ENCODE measurements at places on chromosomes 11 and 22.
A peak's percentile ranks its signal among the peaks of the same experiment; 100 is the strongest.

- peak; percentile 10 for DNase-seq
These were observed 17.5 kb upstream of the TXNRD2 start for GRCh38 chr22:19959043-19959586.

DNA sequence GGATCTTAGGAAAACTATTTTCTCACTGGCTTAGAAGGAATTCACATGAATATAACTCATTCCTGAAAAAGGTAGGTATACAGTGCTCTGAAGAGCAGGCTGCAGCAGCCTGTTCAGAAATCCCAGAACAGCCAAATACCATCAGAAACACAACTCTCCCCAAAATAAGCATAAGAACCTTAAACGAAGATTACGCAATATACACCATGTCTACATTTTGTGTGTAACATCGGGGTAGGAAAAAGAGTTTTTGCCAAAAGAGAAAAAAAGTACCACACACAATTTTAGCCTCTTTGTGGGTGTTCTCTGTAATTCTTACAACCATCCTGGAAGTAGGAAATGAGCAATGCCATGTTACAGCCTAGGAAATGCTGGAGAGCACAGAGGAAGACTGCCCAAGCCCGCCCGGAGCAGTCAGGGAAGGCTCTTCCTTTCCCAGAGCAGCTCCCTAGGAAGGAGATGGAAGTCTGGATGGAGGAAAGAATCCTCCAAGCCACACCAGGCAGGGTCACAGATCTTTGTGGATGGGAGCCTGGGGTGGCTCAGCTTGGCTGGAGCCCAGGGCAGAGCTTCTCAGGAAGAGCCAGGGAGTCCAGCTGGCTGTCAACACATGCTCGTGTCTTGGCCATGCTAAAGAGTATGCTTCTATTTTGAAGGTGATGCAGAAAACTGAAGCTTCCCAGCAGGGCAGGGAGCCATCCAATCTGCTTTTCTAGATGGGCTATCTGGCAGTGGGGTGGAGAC lies 49.7 kb upstream of the ARFGAP3 start:
- no peak for DNase-seq

DNA sequence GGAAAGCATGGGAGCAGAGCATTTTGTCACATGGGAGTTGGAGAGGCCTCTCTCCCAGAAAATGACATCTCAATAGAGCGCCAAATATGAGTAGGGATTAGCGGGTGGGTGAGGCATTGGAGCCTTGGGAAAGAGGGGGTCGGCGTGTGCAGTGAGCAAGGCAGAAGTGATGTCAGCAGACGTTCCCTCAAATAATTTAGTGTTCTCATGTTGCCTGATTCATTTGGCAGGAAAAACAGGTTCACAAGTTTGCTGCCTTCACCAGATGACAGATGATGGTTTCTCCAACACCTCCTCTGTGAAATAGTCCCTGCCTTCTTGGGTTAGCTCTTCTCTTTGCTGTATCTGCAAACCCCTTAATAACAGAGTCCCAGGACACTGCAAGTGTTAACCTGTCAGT lies 118.5 kb upstream of the ARHGAP20 start:
- DNase-seq: no peak

GRCh38 chr11:17702876-17703275 lies 16.5 kb upstream of the MYOD1 start:
- DNase-seq: no peak

DNA sequence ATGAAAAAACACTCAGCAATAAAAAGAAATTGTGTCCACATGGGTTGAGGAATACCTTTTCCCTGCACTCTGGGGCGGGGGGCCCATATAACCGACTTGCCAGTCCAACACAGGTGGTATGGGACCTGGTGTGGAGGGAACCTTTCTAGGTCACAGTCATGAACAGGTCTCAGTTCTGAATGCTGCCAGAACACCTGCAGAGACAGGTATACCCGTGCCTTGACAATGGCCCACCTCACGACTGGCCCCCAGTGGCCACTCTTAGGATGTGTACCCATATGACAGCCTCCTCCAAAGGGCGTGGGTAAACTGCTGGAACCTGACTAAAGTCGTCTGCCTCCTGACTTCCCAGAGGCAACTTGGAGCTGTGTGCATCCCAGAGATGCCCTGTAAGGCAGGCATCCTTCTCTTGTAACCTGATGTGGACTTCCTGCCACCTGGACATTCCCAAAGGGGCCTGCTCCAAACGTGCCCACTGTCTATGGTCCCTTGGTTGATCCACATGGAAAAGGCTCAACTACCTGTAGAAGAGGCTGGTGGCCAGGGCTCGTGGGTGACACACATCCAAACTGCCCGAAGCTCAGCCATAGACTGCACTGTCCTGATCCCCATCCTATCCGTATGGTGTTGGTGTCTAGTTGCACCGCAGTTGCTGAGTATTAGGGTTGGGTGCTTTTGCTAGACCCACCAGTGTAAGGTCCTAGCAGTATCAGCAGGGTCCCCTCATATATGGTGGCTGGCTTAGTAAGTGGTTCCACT lies 859.3 kb downstream of the BRD1 start:
- DNase-seq: no peak

DNA sequence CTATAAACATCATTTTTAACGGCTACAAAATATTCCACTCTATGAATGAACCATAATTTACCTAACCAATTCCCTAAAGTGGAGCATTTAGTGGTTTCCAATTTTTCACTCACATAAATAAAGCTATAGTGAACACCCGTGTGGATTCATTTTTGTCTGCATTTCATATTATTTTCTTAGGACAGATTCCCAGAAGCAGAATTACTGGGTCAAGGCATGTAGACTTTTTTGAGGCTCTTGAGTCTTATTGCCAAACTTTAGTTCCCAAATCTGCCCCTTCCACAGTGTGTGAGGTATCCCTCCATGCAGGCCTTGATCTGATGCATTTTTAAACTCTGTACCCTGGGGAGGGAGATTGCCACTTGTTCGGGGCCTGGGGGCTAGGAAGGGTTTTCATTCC lies 198.2 kb downstream of the TENM4 start:
- DNase-seq: no peak

- no peak for DNase-seq
These were observed 4.6 kb downstream of the NEFH start for GRCh38 chr22:29484642-29485041.

GRCh38 chr11:43685440-43685839 lies 4.9 kb downstream of the HSD17B12 start:
- DNase-seq: no peak

- DNase-seq: no peak
These were observed at the start of gene CCDC83 for GRCh38 chr11:85855341-85855656. CCDC83 (plus strand) TSS chr11:85855383; CDS start chr11:85865124, 9,741 bp downstream.

GRCh38 chr11:71102251-71102995 lies 150.0 kb downstream of the SHANK2 start:
- no peak for DNase-seq
